ENCODE measurements at places on chromosomes 2 and 18. TPM values are rescaled to one million over a fixed set of nuclear protein-coding genes. Genes with fewer than 3 reads are reported as not detected.

SERPINB5 gene
- total RNA-seq: 0.14 TPM

DOK6 gene
- 0.66 TPM for total RNA-seq

DSEL gene
- 60.4 TPM for total RNA-seq

TUBA4B gene
- not detected for total RNA-seq

CTAGE1 gene
- not detected for total RNA-seq

Data from placental pericyte (primary cell).